ENCODE measurements at places on chromosomes 7 and 10.

- DNase-seq: no peak
Measured at GRCh38 chr10:129593953-129594352, 126.9 kb downstream of the MGMT start.

DNA sequence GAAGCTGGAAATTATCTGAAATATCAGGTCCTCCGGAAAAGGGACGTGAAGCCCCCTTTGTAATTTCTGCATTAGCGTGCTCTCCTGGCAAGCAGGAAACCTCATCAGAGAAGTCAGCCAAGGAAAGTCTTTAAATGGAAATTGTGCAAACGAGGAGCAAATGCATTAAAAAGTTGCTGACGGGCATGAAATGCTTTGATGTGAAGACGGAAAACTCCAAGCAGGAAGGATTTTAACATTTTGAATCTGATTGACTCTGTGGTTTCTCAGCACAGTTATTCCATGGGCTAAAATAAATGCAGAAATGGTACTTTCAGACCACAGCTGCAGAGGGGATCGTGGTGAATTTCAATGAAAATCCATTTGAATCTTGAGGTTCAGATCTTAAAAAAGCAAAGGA is 167.8 kb downstream of the AHR start:
- DNase-seq: no peak

- no peak for DNase-seq
Measured at GRCh38 chr10:59654007-59654406, 55.6 kb downstream of the SLC16A9 start.

GRCh38 chr10:106044503-106044902 is 1120.0 kb downstream of the SORCS1 start:
- no peak for DNase-seq

- peak; percentile 75 for DNase-seq
Measured at GRCh38 chr7:149147072-149147751, at the start of gene ZNF398. TSS of gene ZNF398 (plus strand) at chr7:149147453. CDS start at chr7:149147743, 290 bp downstream.

DNA sequence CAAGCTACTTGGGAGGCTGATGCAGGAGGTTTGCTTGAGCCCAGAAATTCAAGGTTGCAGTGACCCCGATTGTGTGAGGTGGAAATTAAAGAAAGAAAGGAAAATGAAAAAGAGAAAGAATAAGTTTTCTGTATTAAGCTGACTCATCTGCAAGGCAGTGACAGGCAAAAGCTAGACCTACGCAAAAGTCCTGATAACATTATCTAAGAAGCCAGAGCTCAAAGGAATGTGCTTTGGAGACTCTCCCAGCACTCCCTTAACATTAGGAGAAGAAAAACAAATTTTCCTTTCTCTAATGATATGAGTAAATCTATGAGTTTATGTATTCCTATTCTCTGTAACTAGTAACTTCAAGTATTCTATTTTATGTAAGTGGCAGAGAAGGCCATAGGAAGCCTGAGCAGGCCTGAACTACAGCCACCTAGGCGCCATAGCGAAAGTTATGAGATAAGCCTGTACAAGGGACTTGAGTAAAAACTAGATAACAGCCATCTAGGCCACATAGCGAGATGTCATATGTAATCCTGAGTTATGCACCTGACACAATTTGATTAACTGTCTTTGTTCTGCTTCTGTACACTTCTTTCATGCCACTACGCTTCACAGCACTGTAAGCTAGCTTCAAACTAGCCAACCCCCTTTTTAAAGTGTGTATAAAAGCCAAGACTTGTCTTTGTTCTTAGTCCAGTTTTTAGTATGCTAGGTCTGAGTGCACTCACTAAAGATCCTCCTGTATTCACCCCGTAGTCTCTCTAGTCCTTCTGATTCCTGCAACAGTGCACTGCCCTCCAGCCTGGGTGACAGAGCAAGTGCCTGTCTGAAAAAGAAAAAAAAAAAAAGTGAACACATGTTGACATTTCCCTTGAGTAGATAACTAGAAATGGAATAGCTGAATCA is 9.4 kb upstream of the ZWINT start:
- no peak for DNase-seq
